MM.1S (cell line): ENCODE measurements at places on chromosomes 12 and 14.

GRCh38 chr14:55047301-55048053 lies 4.0 kb upstream of the MAPK1IP1L start:
- no peak for DNase-seq

DNA sequence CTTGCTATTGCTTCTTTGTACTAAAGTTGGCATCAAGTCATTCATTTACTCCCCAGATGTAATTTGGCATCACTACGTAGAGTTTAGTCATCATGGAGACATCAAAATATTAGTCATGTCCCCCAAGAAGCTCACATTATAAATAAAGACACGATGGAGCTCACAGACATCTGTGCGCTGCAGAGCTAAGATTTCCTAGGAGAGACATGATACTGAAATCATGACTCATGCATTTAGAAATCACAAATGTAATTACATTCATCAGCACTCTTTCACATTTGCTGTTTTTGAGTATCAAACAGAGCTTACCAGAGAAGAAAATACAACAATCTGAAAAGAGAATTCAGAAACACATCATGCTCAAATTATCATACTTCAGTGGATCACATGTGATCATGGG lies 169.8 kb downstream of the LRIG3 start:
- DNase-seq, result no peak

DNA sequence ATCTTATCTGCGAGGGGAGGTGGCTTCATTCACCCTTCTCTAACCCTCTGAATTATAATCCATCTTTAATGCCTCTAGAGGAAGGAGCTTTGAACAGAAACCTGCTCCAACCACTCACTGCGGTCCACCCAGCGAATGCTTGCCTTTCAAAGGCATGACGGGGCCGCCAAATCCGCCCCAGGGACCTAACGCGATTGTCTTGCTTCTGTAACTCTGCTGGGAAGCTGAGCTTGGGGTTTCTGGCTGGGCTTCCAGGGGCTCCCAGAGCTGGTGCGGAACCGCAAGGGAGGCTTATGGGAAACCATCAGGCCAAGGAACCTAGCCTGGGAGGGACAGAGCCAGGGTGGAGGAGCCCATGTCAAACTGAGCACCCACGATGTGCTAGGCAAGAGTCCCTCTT lies 231.2 kb upstream of the LHX5 start:
- no peak for DNase-seq

- peak; percentile 15 for DNase-seq
Observed at GRCh38 chr12:100672075-100672592, 98.7 kb downstream of the GAS2L3 start.

GRCh38 chr12:75447691-75448393 lies 32.7 kb upstream of the GLIPR1 start:
- DNase-seq, result no peak

- peak; percentile 43 for DNase-seq
Observed at GRCh38 chr12:99767809-99768208, 120.3 kb downstream of the GARIN6 start.

GRCh38 chr12:118346895-118347294 lies 25.8 kb downstream of the TAOK3 start:
- no peak for DNase-seq

DNA sequence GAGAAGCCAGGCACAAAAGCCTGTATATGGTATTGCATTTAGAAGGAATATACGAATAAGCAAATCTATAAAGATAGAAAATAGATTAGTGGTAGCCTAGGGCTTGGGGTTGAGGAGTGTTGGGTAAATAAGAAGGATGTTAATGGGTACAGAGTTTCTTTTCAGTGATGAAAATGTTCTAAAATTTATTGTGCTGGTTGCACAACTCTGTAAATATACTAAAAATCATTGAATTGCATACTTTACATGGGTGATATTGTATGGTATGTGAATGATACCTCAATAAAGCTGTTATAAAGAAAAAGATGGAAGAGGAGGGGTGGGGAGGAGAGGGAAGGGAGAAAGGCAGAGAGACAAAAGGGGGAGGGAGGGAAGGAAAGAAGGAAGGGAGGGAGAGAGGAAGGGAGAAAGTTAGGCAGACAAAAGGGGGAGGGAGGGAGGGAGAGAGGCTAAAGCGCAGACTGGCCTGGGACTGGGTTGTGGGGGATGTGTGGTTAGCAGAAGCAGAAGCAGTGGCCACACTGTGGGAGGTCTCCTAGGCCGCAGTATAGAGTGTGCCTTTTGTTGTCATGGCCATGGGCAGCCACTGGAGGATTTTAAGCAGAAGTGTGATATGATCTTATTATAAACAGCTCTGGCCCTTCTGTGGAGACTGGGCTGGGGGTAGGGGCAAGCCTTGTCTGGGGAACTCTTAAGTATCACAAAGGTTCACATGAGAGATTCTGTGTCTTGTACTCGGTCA lies 73.6 kb upstream of the ELK3 start:
- no peak for DNase-seq

DNA sequence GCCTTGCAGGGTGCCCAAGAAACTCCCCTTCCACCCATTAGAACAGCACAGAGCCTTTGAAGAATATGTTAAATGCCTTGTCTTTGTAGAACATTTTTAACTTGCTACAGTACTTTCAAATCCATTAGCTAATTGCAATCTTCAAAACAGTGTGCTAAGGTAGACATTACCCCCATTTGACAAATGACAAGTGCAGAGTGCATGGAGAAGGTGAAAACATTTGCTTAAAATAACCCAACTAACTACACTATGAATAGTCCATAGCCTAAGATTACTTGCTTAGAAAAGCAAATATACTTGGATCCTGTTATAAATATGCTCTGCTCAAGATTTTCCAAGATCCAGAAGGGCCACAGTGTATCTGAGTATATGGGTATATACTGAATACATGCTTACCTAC lies 87.0 kb upstream of the G2E3 start:
- DNase-seq, result no peak

GRCh38 chr12:2057041-2057794 lies 4.4 kb downstream of the CACNA1C start:
- peak; percentile 52 for DNase-seq
